ENCODE measurements at places on chromosomes 6 and 20.

DNA sequence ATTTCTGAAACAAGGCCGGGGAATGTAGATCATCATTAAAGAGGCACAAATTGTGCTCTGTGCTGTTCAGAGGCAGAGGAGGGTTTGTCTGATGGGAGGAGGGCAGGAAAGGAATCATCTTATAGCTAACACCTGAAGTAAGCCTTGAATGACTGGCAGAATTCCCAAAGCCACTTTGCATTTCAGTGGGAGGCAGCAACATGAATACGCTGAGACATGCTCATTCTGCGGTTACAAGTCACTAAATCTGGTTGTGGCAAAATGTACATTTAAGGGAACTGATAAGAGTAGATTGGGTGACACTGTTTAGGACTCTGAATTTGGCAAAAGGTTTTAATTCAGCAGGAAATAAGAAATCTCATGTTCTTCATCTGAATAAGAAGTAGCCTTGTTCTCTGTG lies 4.4 kb upstream of the COL19A1 start:
- no peak for DNase-seq

- no peak for DNase-seq
Observed at GRCh38 chr6:153787341-153787606, 251.8 kb upstream of the OPRM1 start.

- no peak for DNase-seq
Observed at GRCh38 chr20:51468636-51469035, 73.9 kb downstream of the NFATC2 start.

GRCh38 chr6:3929281-3929798 lies 80.2 kb downstream of the FAM50B start:
- no peak for DNase-seq

- no peak for DNase-seq
Observed at GRCh38 chr20:63487116-63487764, 11.6 kb downstream of the EEF1A2 start.

GRCh38 chr20:48275286-48276020 lies 490.2 kb upstream of the SULF2 start:
- no peak for DNase-seq

- no peak for DNase-seq
Observed at GRCh38 chr6:82910820-82911219, 154.8 kb downstream of the UBE3D start.

DNA sequence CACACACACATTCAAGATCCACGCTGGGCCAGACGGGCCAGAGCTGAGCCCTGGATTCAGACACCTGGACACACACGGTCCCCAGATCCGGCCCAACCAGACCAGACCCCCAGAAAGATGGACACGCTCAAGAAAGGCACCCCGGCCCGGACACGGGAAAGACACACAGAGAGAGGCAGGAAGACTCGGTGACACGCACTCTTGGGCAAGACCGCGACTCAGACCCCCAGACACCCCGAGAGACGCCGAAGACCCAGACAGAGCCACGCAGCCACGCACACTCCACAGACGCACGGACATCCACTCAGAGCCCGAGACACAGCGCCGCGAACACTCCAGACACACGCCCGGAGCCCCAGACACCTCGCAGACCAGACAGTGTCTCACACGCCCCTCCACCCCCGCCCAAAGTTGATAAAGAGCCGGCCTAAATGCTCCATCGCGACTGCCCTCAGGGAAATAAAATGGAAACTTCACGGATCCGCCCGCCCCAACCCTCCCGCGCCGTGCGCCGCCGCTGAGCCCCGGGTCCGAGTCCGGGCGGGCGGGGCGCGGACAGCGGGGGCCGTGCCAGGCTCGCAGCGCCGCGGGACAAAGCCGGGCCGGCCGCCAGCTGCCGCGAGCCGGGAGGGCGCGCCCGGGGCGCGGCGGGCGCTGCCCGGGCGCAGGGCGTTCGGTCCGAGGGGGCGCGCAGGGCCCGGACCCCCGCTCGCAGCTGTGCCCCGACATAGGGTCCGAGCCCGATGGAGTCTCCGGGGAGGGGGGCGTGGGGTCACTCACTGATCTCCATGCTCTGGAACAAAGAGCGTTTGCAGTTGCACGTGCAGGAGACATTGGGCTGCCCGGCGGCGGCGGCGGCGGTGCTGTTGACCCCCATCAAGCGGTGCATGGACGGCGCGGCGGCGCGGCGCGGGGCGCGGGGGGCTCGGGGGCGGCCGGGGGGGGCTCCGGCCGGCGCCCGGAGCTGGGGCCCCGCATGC lies 831 bp downstream of the PMEPA1 start:
- DNase-seq = no peak

- DNase-seq = no peak
Observed at GRCh38 chr6:18263418-18264218, 712 bp downstream of the DEK start.

- DNase-seq = no peak
Observed at GRCh38 chr6:87094576-87094975, 330 bp downstream of the CGA start.

DNA sequence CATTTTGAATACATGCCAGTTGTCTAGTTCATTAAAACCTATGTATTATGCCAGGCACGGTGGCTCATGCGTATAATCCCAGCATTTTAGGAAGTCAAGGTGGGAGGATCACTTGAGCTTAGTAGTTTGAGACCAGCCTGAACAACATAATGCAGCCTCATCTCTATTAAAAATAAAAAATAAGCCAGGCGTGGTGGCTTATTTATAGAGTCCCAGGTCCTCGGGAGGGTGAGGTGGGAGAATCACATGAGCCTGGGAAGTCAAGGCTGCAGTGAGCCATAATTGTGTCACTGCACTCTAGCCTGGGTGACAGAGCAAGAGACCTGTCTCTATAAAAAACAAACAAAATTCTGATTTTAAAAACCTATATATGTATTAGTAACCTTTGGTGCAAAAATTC lies 27.5 kb downstream of the ORC3 start:
- DNase-seq = no peak

GRCh38 chr6:21808551-21809242 lies 215.1 kb downstream of the SOX4 start:
- DNase-seq = no peak

GRCh38 chr6:149317644-149318571 lies at the start of gene TAB2:
TAB2 (plus strand) TSS chr6:149317712; CDS start chr6:149369998, 52,286 bp downstream.
- DNase-seq = peak; percentile 15

DNA sequence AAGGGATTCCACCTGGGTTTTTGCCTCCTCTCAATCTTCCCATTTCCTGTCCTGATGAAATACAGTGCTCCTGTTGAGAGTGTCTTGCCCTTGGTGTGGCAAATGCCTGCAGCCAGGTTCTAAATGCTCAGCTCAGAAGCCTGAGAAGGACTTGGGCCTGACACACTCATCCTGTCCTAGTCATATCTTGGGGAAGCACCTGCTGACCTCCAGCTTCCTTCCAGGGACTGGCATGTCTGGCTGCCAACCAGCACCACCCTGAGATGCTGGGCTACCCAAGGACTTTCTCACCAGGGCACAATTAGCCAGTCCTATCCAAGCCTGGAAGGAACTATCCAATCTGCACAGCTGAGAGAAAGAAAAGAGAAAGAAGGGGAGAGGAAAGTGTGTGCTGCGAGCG lies 43.4 kb downstream of the LRFN2 start:
- no peak for DNase-seq

DNA sequence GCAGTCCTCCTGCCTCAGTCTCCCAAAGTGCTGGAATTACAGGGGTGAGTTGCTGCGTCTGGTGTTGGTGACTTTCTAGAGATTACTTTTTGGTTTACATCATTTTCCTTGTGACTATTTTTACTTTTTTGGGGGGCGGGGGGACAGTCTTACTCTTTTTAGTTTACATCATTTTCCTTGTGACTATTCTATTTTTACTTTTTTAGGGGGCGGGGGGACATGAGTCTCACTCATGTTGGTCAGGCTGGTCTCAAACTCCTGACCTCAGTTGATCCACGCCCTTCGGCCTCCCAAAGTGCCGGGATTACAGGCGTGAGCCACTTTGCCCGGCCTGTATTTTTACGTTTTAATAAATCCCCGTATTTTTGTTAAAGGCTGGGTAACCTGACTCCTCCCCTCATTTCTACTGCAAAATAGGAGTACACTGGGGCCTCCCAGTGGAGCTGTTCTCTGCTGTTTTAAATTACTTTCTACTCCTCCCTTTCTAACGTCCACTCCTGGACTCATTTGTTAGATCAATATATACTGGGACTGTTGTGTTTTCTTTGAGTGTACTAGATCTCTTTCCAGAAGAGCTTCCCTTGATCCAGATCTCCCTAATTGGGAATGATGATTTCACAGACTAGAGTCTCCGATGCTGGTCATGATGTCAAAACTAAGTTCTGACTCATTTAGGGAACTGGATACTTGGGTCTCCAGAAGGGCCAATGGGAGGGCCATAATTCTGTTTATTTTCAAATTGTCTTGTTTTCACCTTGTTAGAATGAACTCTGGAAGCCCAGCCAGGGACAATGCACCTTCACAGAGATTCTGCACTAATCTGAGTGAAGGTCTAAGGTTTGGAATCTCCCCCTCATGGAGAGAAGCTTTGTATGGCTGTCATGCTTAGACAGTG lies 9.2 kb downstream of the HSPA1B start:
- no peak for DNase-seq

GRCh38 chr20:58313396-58313795 lies 3.9 kb downstream of the RAB22A start:
- DNase-seq = no peak

- DNase-seq = no peak
Observed at GRCh38 chr20:8589956-8590355, 457.9 kb downstream of the PLCB1 start.

DNA sequence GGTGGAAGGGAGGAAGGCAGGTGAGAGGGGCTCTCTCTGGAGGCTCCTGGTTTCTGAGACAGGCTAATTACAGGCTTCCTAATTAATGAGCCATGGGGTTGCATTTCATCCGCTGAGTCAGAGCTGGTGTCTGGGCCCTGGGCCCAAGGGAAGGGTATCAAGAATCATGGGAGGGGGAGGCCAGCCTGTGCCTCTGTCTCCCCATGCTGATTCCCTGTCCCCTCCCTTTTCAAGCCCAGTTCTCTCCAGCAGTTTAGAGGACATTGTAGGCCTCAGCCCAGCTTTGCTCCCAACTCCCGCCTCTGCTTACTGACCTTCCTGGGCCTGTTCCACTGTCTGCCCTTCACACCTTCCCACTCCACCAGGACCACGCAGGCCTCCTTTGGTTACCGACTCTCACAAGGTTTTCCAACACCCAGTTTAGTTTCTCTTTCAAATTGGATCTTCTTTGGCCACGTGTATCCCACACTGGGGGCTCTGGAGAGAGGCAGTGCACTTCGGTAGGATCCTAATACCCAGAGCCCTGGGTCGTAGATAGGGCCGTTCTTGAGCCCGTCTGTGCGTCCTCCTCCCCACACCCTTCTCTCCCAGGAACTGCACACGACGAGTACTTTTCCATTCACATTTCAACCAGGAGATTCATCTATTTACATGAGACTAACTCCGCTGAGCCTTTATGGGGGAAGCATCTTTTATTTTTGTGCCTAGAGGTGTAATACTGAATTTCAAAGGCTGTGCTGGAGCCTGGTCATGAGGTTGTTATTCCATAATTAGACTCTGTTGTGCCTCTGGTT lies 18.2 kb upstream of the AVP start:
- DNase-seq = no peak

GRCh38 chr6:42552380-42552779 lies 11.4 kb upstream of the UBR2 start:
- DNase-seq = no peak

DNA sequence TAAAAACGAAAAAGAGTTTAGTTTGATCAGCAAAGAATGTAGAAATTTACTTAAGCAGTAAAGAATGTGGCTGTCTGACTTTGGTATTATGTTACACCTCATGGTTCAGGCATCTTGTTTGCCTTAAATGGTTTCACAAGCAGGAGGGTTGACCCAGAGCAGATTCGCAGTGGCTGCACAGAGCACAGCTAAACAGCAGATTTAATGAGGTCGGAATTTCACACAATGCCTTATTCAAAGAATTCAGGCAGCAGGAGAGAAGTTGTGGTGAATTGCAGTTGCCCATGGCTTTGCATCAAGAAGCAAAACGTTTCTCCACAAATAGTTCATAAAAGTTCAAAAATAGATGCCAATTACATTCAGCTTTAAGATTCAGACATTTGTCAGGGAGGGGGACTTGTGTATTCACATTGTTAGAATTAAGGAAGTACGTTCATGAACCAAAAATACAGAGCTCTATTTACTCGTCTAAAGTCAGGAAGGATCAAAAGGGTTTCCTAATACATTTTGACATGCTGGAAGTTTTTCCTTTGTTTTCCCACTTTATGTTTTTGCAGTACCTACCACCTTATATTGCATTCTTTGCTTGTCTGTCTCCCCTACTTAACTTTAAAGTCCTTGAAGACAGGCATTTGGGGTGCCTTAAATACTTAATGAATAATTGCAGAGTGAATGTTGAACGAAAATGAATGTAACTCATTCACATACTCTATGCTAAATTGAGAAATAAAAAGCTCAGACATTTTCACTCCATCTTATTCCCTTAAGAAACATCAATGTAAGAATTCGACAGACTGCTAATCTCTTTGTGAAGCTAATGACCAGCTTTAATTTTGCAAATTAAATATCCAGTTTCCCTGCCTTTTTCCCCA lies 1163.6 kb upstream of the CITED2 start:
- peak; percentile 92 for DNase-seq

DNA sequence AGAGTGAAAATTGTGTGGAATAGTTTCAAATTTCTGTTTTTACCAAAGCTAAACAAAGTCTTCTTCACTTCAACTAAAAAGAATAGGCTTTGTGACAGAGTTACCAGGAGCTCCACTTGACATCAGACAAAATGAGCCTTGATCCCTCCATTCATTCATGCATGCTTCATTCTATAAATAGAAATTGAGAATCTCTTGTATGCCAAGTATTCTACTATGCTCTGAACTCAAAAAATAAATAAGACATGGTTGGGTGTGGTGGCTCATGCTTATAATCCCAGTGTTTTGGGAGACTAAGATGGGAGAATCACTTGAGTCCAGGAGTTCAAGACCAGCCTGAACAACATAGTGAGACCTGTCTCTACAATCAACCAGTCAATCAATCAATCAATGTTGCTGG lies 236.6 kb upstream of the FAM83B start:
- no peak for DNase-seq

DNA sequence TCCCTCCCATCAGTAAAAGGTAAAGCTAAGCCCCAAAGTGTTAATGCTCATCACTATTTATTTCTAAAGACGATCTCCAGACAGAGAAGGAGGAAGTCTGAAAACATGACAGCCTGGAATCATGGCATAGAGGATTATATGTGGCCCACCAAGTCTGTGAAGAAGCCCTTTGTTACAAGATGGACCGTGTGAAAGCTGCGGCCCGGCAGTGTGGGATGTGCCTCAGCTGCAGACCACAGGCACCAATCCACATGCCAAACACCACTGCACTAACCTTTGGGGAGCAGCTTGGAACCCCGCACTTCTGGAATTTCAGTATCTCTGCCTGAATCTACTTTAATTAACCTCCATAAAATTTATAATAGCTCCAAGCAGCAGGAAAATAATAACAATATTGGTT lies 90.4 kb downstream of the SLC23A2 start:
- DNase-seq = no peak

- no peak for DNase-seq
Observed at GRCh38 chr6:36124881-36125280, 5.4 kb upstream of the MAPK13 start.

Measured in RCC 7860 (cell line).